ENCODE measurements at places on chromosomes 7 and 10.

DNA sequence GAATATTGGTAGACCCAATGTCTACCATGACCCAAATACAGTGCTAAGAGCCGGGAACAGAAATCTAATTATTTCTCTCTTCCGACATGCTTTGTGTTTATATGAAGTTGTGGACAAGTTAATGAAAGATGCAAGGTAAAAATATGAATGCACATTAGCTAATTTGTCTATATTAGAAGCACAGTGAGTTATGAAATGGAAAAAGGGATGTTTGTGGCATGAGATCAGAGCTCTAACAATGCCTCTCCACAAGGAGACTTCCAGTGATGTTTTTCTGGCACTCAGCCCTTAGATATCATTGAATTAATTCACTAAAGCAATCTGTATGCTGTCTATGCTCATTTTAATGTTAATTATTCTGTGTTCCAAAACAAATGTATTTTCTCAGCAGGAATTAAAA, 897.2 kb downstream of the CNTNAP2 start:
- peak; percentile 47 for DNase-seq

DNA sequence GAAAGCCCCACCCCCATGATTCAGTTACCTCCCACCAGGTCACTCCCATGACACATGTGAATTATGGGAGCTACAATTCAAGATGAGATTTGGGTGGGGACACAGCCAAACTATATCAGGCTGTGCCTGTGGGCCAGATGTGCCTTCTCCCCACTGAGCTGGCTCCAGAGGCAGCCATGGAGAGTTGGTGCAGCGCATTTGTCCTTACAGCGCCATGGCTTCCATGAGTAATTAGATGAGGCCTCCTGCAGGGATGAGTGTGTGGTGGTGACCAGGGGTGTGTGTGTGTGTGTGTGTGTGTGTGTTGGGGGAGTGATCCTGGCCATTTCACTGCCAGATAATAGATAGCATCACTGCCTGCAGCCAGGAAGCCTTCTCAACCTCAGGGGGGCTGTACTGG, 94.6 kb downstream of the FANK1 start:
- DNase-seq, result no peak

GRCh38 chr7:128831994-128832879, 2.0 kb downstream of the FLNC start:
- DNase-seq, result no peak

DNA sequence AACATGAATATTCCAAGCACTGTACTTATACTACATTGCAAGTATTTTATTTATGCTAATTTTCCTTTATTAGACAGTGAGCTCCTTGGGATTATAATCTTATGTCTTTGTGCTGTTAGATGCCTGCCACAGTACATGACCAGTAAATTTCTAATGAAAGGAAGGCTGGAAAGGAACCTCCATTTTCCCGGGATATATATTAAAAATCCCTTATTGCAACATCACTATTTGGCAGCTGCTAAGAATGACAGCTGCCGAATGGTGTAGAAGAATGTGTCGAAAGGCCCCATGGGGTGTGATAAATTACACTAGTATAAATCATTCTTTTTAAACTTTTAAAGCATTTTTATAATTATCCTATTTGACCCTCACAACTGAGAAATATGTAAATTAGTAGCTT, 59.1 kb downstream of the TFAM start:
- no peak for DNase-seq

GRCh38 chr10:2488446-2489005, 578.8 kb upstream of the PFKP start:
- no peak for DNase-seq

- DNase-seq, result no peak
These were observed 207.8 kb upstream of the MGMT start for GRCh38 chr10:129259128-129259815.
